ENCODE measurements at places on chromosomes 7 and 10.

GRCh38 chr10:115402699-115403098 is 309.5 kb downstream of the ATRNL1 start:
- no peak for DNase-seq

DNA sequence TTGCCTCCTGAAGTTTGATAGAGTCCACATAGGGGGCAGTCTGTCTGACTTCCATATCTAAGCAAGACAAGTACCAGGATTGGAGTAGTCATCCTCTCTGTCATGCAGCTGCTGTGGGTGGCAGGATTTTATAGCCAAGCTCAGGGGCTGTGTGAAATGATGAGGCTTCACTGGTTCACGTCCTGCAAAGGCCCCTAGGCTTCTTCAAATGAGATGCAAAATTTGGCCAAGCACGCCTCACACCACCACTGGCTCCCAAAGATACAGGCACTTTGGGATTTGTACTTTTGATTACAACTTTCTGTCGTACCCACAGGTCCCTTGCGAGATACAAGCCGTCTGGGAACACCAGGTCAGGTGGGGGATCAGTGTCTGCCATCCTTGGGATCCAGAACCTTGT is 67.1 kb downstream of the WDFY4 start:
- no peak for DNase-seq

- peak; percentile 55 for DNase-seq
Observed at GRCh38 chr10:1198453-1199344, 142.5 kb downstream of the WDR37 start.

- DNase-seq: no peak
Observed at GRCh38 chr7:128247108-128247507, 6.0 kb downstream of the LEP start.

GRCh38 chr7:25171071-25171470 is 46.0 kb upstream of the CYCS start:
- DNase-seq: no peak

- no peak for DNase-seq
Observed at GRCh38 chr10:68796605-68797004, 30.7 kb upstream of the STOX1 start.

DNA sequence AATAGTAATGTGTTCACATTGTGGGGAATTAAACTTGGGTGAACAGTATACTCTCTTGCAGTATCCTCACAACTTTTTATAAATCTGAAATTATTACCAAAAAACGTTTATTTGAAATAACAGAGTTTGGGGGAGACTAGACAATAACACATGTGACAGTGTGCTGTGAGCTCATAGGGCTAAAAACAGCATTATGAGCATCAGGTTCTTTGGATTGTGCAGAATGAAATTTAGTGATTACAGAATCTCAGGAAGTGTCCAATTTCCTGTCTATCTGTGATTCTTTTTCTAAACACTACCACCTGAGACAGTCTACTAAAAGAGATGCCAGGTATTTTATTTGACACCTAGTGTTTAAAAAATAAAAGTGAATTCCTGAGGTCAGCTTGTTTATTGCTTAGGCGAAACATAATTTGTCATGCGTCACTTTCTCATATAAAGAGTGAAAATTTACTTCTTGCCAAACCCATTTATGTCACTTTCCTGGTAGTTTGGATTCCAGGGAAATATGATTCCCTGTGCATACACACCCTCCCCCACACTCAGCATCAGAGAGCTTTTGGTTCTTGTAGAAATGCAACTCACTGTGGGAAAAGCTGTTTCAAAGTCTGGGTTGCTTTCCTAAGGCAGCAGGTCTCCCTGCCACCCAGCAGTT is 71.2 kb downstream of the AOAH start:
- no peak for DNase-seq

DNA sequence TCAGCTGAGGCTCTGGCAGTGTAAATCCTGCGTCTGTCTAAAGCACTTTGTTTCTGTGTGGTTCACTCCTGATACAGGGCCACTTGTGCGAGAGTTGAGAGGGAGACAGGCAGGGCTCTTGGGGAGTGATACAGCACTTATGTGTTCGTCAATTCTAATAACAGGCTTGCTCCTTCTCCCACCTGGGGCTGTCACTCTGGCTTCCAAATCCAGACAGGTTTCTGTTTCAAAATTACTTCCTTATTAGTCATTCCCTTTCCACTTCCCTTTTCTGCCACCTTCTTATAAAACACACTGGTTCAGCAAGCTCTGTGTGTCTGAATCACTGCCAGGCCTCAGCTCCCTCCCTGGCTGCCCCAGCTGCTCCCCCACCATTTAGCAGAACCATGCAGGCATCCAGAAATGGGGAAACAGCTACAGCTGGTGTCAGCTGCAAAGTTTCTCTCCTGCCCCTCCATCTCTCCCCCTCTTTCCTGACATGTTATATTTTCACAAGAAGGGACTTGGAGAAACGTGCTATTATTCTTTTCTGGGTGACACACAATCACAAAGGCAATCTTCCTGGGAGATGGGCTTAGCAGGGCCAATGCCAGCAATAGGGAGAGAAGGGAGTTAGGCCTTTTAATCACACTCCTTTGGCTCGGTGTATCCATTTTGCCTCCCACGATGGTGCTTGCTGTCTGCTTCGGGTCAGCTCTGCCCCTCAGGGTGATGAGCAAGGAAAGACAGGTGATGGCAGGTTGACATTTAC is 58.4 kb upstream of the ZNRF2 start:
- DNase-seq: peak; percentile 73

- DNase-seq: peak; percentile 72
Observed at GRCh38 chr7:55572378-55573233, at the start of gene VOPP1. Gene VOPP1 (minus strand): TSS chr7:55572502. CDS start chr7:55572324, 178 bp downstream.

- DNase-seq: no peak
Observed at GRCh38 chr10:110534571-110534970, 32.9 kb upstream of the SMC3 start.

DNA sequence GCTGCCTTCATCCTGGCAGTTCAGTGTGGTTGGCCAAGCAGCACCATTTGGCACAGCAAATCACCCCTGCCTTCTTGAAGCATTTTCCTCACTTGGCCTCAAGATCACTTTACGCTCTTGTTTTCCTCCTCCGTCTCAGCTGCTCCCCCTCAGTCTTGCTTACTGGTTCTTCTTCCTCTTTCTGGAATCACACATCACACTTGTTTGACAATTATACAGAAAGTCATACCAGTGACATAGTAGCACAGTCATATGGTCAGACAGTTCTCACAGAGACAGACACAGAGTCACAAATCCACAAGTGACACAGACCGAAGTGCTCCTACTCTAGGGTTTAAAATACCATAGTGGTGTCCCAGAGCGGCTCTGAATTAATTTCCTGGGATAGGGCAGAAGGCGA is 43.8 kb upstream of the ARL4A start:
- DNase-seq: no peak

GRCh38 chr7:38512704-38513103 is 118.5 kb downstream of the AMPH start:
- DNase-seq: no peak

GRCh38 chr10:84194424-84195043 is at the start of gene CDHR1:
Gene CDHR1 (plus strand): TSS chr10:84194537. CDS start chr10:84194761, 224 bp downstream.
- peak; percentile 63 for DNase-seq

DNA sequence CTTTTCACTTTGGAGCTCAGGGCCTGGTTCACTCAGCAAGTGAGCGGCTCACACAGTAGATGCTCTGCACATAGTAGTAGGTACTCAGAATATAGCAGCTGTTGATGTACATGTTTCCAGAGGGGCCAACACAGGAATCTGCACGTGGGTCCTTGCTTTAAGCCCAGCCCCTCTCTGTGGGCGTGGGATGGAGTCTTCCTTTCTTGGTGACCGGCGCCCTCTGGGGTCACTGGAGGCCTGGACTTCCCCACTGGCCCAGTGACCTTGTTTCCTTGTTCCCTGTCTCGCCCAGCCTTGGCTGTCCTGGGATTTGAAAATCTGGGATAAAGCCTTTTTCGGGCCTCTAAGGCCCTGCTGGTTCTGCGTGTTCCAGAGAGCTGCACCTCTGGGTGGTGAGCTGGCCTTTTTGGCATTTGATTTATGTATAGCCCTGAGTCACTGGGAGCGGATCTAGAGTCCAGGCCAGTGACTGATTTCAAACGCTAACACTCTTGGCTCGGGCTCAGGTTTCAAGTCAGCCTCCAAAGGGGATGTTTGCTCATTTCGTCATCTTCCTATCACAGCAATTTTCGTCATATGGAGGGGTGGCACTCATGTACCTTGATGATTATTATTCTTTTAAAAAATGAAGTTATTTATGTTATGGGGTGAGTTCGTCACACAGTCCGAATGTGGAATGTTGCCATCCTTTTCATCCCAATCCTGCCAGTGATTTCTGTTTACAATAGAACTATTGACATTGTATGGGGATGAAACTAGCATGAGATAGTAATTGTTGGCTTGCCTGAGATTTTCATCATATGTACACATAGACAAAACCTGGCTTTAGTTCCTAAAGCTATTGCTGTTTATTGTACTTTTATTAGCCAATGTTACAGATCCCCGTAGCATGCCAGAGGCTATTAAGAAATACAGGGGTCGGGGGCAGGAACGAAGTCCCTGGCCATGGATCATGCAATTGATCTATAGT is 65.5 kb downstream of the CUX1 start:
- DNase-seq: peak; percentile 76

- no peak for DNase-seq
Observed at GRCh38 chr10:95628786-95629185, 27.7 kb downstream of the ALDH18A1 start.

DNA sequence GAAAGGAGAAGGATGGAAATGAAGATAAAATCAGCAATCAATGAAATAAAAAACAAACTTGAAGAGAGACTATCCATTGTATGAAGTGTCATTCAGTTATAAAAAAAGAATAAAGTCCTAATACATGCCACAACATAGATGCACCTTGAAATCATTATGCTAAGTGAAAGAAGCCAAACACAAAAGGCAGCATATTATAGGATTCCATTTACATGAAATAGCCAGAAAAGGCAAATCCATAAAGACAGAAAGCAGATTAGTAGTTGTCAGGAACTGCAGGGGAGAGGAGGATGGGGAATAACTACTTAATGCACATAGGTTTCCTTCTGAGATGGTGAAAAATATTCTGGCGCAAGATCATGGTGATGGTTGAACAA is 6.6 kb upstream of the PON1 start:
- DNase-seq: no peak

DNA sequence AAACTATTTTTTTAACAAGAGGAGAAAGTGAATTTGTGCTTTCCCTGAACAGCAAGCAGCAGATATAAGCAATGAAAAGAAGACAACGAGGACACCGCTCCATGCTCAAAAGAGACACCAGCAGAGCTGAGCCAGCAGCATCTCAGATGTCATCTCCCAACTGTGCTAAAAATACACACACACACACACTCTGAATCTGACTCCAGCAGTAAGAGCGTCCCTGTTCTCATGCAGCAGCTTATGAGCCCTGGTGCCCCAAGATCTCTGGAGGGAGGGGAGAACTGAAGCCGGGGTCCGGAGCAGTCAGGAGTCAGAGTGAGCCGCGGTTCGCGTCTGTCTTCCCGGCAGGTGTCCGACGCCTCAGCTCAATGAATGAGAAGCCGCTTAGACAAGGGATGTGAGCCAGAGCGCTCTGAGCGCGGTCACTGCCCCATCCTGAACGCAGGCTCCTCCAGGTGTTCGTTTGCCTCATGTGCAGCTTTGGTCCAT is 49.2 kb downstream of the SVIL start:
- DNase-seq: peak; percentile 13

DNA sequence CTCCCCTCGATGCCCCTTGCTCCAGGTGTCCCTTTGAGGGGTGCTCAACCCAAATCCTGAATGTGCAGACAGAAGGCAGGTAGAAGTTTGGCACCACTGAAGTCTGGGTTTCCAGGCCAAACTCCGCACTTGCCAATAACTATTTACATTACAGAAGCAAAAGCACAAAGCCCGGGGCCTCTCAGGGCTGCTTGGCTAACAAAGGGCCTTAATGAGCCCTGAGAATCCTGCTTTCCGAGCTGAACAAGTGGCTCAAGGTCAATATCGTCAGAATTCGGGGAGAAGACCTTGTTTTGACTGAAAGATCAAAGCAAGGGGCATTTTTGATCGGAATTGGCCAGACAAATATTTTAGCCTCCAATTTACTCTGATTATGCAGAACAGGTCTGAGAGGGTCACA is 189.9 kb downstream of the HERPUD2 start:
- no peak for DNase-seq

- DNase-seq: no peak
Observed at GRCh38 chr7:35536396-35536826, 158.5 kb downstream of the HERPUD2 start.

DNA sequence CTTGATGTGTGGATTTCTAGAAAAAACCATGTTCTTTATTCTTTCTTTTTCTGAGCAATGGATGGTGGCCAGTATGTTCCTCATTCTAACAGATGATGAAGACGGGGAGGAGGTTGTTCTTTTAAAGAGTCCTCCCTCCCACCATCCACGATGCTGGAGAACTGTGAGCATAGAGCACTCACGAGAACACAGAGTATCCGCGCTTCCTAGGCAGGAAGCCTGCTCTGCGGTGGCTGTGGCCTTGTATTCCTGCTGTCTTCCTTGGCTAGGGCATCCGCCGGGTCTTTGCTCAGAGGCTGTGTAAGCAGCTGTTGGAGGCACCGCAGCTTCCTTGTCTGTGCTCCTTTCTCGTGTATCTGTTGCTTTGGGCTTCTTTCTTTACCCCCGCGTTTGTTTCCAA is 214.2 kb downstream of the CCDC3 start:
- DNase-seq: no peak

- DNase-seq: no peak
Observed at GRCh38 chr7:84142726-84143125, 51.9 kb downstream of the SEMA3A start.

- DNase-seq: no peak
Observed at GRCh38 chr7:55567571-55567970, 4.7 kb downstream of the VOPP1 start.

- no peak for DNase-seq
Observed at GRCh38 chr10:80421707-80422536, 13.6 kb downstream of the PRXL2A start.

- no peak for DNase-seq
Observed at GRCh38 chr10:59279991-59280505, 82.3 kb downstream of the FAM13C start.

GRCh38 chr10:115945701-115946445 is 327.1 kb downstream of the GFRA1 start:
- DNase-seq: no peak
